RCC 7860 (cell line): ENCODE measurements at places on chromosomes 13 and 19.

DNA sequence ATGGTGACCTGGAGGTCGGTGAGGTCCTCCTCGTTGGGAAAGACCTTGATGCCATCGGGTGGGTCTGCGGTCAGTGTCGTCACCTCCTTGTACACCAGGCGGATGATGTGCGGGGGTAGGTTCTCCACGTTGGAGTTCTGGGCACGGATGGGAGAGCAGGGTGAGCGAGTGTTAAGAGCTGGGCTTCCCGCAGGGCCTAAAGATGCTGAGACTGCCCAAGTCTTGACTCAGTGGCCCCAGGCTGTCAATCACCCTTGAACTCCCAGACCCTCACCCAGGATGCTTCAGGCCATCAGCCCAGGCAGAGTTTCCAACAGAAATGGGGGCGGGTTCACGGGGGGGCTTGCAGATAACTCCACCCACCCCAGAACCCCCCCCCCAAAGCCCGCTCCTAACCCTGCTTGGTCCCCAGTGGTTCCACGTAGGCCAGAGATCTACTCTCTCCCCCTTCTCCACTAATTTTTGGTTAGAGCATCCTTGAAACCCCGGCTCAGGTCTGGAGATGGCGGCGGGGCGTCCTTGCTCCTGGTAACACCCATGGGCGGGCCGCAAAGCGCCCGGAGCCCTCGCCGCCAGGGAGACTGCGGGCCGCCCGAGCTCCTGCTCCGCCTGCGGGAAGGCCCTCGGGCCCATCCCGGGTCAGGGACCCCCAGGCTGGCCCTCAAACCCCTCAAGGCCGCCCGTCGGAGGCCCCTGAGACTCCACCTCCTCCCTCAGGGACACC is 600 bp downstream of the UBE2S start:
- DNase-seq = peak; percentile 31

GRCh38 chr19:21317821-21318220 is 11.4 kb downstream of the ZNF708 start:
- no peak for DNase-seq

DNA sequence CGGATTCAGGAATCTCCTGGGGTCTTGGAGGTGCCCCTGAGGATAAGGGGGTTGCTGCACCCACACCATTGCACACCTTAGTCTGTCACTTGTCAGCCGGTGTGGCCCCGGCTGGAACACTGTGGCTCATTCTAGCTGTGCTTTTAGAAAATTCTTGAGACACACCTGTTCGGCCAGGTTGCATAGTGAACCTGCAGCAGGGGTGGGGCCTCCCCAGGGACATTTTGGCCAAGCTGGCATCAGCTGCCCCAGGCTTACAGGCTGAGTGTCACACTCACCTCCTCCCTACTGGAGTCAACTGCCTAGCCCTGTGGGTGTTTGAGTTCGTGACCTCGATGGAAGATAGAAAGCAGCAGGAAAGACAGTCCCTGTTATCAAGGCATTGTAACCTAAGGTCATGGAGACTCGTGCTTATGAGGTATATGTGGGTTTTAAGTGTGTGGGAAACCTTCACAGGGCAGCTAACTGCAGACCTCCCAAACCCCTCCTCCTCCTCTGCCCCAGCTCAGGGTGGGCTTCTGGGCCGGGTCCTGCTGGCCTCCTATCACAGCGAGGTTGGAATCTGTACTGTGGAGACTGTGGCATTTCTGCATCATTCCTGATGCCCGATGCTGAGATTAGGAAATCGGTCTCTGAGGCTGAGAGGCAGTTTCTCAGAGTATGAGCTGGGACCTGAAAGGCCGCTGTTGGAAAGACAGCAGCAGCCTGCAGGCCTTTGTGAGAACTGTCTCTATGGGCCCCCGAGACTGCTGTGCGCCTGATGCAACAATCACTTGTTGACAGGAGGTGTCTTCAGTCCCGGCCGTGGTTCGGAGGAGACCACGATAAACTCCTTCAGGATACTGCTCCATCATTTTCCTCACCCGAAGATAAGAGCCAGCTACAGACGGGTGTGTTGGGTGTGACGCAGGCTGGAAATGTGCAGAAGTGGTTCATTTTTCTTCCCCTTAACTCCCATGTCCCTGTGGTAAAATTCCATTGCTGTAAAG is 72.2 kb downstream of the ATP11A start:
- no peak for DNase-seq

DNA sequence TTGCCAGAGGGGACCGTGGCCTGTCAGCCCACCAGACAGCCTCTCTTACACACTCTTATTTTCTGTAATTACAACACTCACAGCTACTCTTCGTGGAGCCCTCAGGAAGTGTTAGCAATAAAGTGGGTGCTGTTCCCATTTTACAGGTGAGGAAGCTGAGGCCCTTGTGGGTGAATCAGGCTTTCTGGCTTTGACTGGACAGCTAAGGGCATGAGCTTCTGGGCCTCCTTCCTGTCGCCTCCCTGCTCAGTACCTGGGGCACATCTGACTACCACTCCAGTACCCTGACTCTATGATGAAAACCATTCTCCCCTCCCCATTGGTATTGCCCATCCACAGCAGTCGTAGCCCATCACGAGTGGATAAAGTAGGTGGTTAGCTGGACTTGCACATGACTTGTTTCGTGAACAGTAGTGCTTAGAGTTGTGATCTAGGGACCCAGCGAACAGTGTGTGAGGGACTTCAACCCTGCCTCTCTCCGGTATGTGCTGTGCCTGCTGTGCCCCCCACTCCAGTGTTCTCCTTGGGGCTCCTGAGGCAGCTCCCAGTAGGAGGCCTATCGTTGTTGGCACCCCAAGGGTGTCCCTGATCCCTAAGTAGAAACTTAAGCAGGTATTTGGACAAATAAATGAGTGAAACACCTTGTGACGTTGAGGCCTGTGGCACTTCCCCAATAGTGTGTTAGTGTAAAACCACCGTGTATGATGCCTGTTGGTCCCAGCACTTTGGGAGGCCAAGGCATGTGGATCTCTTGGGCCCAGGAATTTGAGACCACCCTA is 38.6 kb downstream of the GATAD2A start:
- no peak for DNase-seq

DNA sequence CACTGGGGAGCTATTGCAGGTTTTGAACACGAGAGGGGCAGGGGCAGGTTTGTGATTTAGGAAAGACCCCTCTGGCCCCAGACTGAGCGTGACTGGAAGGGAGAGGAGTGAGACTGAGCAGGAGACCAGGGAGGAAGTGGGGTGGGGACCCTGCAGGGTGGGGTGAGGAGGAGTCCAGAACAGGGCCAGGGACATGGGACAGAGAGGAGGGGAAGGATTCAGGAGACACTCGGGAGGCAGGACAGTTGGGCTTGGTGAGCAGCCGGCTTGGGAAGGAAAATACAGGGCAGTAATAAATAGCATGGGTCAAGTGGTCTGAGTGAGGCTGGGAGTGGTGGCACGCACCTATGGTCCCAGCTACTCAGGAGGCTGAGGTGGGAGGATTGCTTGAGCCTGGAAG is 9.4 kb downstream of the FOSB start:
- DNase-seq = no peak

DNA sequence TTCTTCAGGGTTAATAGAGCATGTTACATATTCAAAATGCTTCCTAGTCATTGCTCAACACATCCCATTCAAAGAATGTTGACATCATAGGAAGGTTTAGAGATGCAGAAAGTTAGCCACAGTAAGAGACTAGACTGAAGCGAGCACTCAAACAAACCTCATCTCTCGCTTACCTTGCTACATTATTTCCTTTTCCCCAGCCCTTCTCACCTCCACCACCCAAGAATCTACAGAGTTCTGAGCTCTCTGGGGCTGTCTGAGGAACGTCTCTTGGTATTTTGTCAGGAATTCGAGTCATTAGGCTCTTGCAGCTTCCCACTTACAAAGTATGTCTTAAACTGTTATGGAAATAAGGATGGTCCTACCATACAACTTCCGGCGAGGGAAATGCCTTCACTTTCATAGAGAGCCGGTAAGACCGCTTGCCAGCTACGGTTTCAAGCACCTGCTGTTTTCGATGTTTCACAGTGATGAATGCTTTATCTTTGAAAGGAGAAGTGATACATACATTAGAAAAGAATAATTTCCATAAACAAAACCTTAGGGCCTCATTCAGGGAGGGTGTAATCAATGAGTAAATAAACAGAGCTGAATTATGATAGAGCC is 65.1 kb downstream of the FLT1 start:
- no peak for DNase-seq

GRCh38 chr19:22144394-22144793 is 52.4 kb downstream of the ZNF676 start:
- no peak for DNase-seq

DNA sequence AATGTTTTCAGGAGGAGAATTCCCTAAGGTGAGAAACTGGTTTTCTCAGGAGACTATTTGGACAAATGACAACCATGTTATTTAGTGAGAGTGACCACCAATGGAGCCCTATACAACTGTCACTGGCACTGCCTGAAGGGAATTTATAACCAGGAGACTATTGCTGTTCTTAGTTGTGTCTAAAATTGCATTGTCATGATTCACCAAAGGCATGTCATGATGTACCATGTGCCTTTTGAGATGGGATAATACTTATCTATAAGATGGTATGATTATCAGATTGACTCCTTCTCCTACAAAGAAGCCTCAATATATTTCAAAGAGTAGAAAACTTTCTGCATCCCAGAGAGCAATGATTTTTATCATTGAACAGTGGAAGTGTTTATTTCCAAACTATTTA is 739.4 kb upstream of the GPC6 start:
- DNase-seq = no peak

GRCh38 chr13:28094306-28094705 is 6.1 kb downstream of the FLT3 start:
- DNase-seq = no peak

DNA sequence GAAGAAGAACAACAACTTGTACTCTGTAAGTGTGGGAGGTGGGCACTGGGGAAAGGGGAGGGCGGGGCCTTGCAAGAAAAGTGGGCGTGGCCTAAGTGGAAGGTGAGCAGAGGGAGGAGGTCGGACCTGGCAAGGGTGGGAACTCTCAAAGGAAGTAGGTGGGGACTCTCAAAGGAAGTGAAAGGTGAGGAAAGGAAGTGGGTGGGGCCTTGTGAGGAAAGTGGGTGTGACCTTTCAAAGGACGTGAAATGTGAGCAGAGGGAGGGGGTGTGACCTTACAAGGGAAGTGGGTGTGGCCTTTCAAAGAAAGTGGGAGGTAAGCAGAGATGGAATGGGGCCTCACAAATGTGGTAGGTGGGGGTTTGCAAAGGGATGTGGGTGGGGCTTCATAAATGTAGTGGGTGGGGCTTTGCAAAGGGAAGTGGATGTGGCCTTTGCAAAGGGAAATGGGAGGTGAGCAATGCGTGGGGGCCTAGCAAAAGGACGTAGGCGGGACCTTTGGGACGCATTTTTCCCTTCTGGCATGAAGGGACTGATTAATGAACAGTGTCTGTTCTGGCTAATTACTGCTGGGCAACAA is 25.9 kb downstream of the ACSBG2 start:
- DNase-seq = no peak

- no peak for DNase-seq
Observed at GRCh38 chr13:46593398-46593797, 40.4 kb downstream of the LRCH1 start.

GRCh38 chr13:88895261-88895941 is 1224.2 kb downstream of the SLITRK5 start:
- DNase-seq = no peak

DNA sequence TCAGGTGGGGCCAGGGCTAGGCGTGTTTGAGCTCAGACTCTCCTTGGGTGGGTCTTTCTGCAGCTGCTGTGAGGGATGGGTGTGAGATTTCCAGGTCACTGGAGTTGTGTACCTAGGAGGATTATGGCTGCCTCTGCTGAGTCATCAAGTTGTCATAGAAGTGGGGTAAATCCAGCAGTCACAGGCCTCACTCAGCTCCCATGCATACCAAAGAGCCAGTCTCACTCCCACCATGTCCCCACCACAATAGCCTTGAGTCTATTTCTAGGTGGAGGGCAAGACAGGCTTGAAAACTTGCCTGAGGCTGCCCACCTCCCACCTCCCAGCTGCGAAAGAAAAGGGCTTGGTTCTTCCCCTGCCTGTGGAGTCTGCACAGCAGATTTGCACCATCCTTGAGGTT is 194.0 kb upstream of the PCDH17 start:
- DNase-seq = peak; percentile 14

DNA sequence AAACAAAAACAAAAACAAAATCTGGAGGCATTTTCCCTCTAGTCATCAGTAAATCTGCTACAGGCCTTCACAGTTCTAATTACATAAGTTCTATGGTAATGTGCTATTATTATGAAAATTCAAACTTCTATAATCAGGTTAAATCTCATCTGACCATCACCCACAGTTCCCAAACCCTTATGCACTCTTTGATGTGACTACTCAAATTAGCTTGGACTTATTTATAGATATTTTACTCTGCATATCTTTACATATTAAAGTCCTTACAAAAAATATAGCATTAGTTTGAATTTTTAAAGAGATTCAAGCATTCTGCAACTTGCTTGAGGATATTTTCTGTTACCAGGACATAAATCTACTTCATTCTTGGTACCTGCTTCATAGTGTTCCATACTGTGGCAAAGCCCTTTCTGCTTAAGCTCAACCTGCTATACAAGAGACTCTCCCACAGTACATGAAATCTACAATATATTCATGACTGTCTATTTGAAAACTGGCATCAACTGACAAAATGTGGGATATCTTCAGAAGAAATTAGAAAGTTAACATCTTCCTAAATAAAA is 22.9 kb downstream of the SMAD9 start:
- DNase-seq = no peak

- DNase-seq = no peak
Observed at GRCh38 chr19:4066176-4066606, 508 bp downstream of the ZBTB7A start.

DNA sequence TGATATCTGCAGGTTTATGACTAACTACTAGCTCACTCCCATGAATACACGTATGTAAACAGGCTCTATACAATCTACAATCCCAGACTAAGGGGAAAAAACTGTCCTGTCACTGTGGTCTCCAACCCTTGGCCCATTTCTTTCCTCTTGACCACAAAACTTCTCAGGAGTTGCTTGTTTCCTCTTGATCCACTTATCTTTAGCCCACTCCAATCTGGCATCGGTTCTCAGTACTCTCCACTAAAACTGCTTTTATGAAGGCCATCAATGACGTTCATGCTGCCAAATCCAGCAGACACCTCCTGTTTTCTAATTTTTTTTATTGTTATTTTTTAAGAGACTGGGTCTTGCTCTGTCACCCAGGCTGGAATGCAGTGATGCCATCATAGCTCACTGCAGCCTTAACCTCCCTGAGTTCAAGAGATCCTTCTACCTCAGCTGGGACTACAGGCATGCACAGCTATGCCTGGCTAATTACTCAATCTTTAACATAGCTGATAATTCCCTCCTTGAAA is 31.9 kb upstream of the USPL1 start:
- DNase-seq = peak; percentile 58

DNA sequence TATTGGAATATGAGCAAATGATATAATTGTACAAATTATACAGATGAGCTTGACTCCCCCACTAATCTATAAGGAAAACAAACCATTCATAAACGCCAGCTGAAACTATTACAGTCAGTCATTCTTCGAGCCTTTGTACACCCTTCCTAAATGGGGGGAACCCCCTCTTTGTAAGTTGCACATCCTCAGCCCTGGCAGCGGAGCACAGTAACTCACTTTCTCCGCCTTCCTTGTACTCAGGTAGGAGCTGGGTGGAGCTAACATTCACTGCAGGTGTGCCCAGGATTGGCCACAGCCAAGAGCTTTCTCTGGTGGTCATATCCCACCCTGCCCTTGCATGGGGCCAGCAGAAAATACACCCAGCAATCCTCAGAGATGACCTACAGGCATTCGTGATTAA is 28.6 kb downstream of the PIN1 start:
- no peak for DNase-seq

GRCh38 chr13:53197424-53197823 is 168.8 kb downstream of the OLFM4 start:
- no peak for DNase-seq
